ENCODE measurements at places on chromosomes 7 and 10. TPM values are rescaled to one million over a fixed set of nuclear protein-coding genes. Genes with fewer than 3 reads are reported as not detected.

Gene ASAH2
- total RNA-seq = 2.1 TPM

Gene ZDHHC4
- 35.5 TPM for total RNA-seq

Gene ADRA2A
- not detected for total RNA-seq

Gene GNA12
- 17.4 TPM for total RNA-seq

Gene PLAU
- 3.0 TPM for total RNA-seq

Gene ASB10
- not detected for total RNA-seq
